Osteoblast (primary cell): ENCODE measurements at places on chromosomes 1 and 21. TPM values are rescaled to one million over a fixed set of nuclear protein-coding genes. Genes with fewer than 3 reads are reported as not detected.

The KPRP gene
- total RNA-seq = not detected in 2 replicates

The GUCA2B gene
- total RNA-seq = not detected in 2 replicates

The FAM151A gene
- not detected in 2 replicates for total RNA-seq

The CRYAA gene
- total RNA-seq = not detected in 2 replicates

The CYP4Z1 gene
- not detected in 2 replicates for total RNA-seq

The CFH gene
- 145 and 164 TPM in 2 replicates for total RNA-seq

The CA14 gene
- total RNA-seq = not detected in 2 replicates

The SMPDL3B gene
- under 0.01 TPM in 1 of 2 replicates, not detected in the other for total RNA-seq

The ST6GALNAC3 gene
- total RNA-seq = under 0.01 TPM in 1 of 2 replicates, not detected in the other

The CD1C gene
- total RNA-seq = not detected in 2 replicates

The HIVEP3 gene
- 1.8 TPM in 2 replicates for total RNA-seq

The DAB1 gene
- total RNA-seq = not detected in 2 replicates

The TEX38 gene
- 0.29 TPM in 1 of 2 replicates, not detected in the other for total RNA-seq

The FAM163A gene
- total RNA-seq = not detected in 2 replicates

The FAM72B gene
- 1.4 and 2.7 TPM in 2 replicates for total RNA-seq

GRCh38 chr1:59159557-59160203 lies 137.2 kb upstream of the FGGY start:
- peaks cover 24% of the 10 kb centered on the region for H3K4me1 ChIP-seq
- H3K4me3 ChIP-seq = no peak overlapping the region
- H3K27ac ChIP-seq = no peak overlapping the region
- DNase-seq = no peak

- H3K36me3 ChIP-seq = no peaks in the 10 kb centered on the region
- peaks cover 13% of the 10 kb centered on the region for H3K4me1 ChIP-seq
- H3K27ac ChIP-seq = no peak overlapping the region
- no peaks in the 10 kb centered on the region for H3K27me3 ChIP-seq
- H3K4me3 ChIP-seq = no peak overlapping the region
Observed at GRCh38 chr1:3167255-3167654, 98.3 kb downstream of the PRDM16 start.

DNA sequence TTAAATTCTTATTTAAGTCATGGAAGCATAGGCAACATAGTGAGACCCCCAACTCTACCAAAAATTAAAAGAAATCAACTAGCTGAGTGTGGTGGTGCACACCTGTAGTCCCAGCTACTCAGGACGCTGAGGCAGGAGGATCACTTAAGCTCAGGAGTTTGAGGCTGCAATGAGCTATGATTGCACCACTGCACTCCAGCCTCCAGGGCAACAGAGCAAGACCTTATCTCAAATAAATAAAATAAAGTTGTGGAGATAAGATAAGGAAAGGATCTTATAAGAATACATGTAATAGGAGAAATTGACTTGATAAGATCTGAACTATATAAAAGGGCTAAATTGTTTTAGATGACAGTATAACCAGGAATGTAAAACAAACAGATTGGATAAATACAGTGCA lies 2.3 kb upstream of the BATF3 start:
- DNase-seq = no peak
- H3K4me3 ChIP-seq = no peak overlapping the region
- H3K27ac ChIP-seq = no peak overlapping the region
- peaks cover 15% of the 10 kb centered on the region for H3K4me1 ChIP-seq
- no peaks in the 10 kb centered on the region for H3K36me3 ChIP-seq
- H3K27me3 ChIP-seq = peaks cover 23% of the 10 kb centered on the region

- no peaks in the 10 kb centered on the region for H3K4me1 ChIP-seq
- H3K36me3 ChIP-seq = no peaks in the 10 kb centered on the region
- DNase-seq = no peak
- no peak overlapping the region for H3K4me3 ChIP-seq
- peaks cover 14% of the 10 kb centered on the region for H3K27me3 ChIP-seq
- H3K27ac ChIP-seq = no peak overlapping the region
Observed at GRCh38 chr1:7019510-7019909, 234.3 kb downstream of the CAMTA1 start.

- no peaks in the 10 kb centered on the region for H3K4me1 ChIP-seq
- no peaks in the 10 kb centered on the region for H3K36me3 ChIP-seq
- H3K27ac ChIP-seq = no peak overlapping the region
- H3K4me3 ChIP-seq = no peak overlapping the region
- no peaks in the 10 kb centered on the region for H3K27me3 ChIP-seq
Observed at GRCh38 chr1:184930645-184931044, 43.7 kb downstream of the NIBAN1 start.

GRCh38 chr1:200279810-200280411 lies 129.9 kb downstream of the ZNF281 start:
- no peaks in the 10 kb centered on the region for H3K36me3 ChIP-seq
- no peaks in the 10 kb centered on the region for H3K27me3 ChIP-seq
- no peak for DNase-seq
- no peak overlapping the region for H3K4me3 ChIP-seq
- H3K4me1 ChIP-seq = peaks cover 4% of the 10 kb centered on the region
- no peak overlapping the region for H3K27ac ChIP-seq

DNA sequence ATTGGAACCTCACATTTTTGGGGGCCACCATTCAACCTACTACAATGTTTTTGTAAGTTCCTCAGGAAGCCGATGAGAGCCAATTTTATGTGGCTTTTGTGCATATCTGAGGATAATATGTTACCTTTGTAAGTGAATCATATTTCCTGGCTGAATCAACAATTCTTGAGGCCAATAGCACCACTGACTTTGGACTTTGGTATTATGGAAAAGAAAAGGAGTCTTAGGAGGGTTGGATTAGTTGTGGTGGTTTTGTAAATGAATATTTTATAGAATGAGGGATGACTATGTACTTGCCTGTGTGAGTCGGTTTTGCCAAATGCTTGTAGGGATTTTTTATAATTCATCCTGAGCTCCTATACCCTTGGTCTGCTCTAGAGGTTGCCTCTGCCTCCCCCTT lies 181.5 kb upstream of the HMGB4 start:
- no peaks in the 10 kb centered on the region for H3K36me3 ChIP-seq
- no peaks in the 10 kb centered on the region for H3K27me3 ChIP-seq
- H3K4me3 ChIP-seq = no peak overlapping the region
- H3K27ac ChIP-seq = no peak overlapping the region
- no peaks in the 10 kb centered on the region for H3K4me1 ChIP-seq

GRCh38 chr1:152356736-152357135 lies 3.1 kb downstream of the FLG2 start:
- H3K36me3 ChIP-seq = no peaks in the 10 kb centered on the region
- DNase-seq = no peak
- H3K4me1 ChIP-seq = no peaks in the 10 kb centered on the region
- H3K27me3 ChIP-seq = no peaks in the 10 kb centered on the region
- no peak overlapping the region for H3K4me3 ChIP-seq

GRCh38 chr21:26391166-26391565 lies 181.9 kb downstream of the CYYR1 start:
- no peak for DNase-seq
- H3K27ac ChIP-seq = no peak overlapping the region
- no peaks in the 10 kb centered on the region for H3K36me3 ChIP-seq
- no peaks in the 10 kb centered on the region for H3K27me3 ChIP-seq
- peaks cover 21% of the 10 kb centered on the region for H3K4me1 ChIP-seq
- no peak overlapping the region for H3K4me3 ChIP-seq

DNA sequence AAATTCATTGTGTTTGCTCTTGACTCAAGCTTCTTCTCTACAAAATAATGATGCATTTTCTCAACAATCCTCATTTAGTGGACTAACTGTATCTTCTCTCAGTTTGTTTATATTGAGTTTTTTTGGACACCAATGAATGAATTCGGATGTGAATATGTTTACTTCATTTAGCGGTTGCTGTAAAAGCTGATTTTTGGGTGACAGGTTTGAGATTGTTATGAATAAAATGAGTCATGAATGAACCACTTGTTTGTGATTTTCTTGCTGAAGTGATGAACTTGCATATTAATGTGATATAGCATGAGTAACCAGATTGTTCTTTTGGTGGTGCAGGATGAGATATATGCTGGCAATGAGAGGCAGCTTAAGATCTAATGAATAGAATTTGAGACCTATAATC lies 3.1 kb downstream of the DNM3 start:
- H3K27me3 ChIP-seq = peaks cover 21% of the 10 kb centered on the region
- H3K27ac ChIP-seq = no peak overlapping the region
- H3K36me3 ChIP-seq = no peaks in the 10 kb centered on the region
- no peak overlapping the region for H3K4me3 ChIP-seq
- DNase-seq = peak; percentile 15

- no peak overlapping the region for H3K27ac ChIP-seq
- H3K27me3 ChIP-seq = peaks cover 11% of the 10 kb centered on the region
Observed at GRCh38 chr1:230759369-230760065, 12.3 kb downstream of the CAPN9 start.

DNA sequence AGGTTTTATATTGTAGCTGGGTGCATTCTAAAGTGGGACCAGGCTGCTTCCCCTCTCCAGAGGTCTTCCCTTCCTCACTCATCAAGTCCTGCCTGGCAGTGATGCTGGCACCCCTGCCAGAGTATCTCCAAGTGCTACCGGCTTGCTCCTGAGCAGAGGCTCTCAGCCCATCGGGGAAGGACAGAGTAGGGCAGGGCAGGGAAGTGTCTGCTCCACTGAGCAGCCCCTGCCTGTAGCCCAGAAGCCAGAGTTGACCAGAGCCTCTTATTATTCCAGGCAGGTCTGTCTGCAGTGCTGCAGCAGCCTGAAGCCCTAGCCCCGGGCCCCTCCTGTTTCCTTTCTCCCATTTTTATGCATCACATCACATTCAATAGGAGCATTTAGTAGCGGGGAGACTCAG lies 51.1 kb downstream of the ATP2B4 start:
- H3K36me3 ChIP-seq = peaks cover 38% of the 10 kb centered on the region
- no peak for DNase-seq
- H3K27me3 ChIP-seq = no peaks in the 10 kb centered on the region

DNA sequence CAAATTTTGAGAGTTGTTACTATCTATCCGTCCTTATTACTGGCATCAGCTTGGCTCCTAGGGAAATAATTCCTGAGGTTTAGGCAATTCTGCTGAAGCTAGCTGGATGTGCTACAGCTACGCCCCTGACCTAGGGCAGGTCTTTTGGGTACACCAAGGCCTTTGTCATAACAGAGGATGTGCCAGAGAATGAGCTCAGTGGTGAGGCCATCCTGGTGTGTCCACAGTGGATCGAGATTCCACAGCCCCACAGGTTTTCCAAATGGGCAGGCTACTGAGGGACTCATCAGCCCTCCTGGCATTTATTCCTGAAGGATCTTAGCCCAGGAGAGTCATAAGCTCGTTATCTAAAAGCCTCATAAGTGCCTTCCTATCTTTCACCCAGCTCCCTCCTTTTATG lies 475.2 kb upstream of the USP24 start:
- no peak overlapping the region for H3K27ac ChIP-seq
- H3K4me1 ChIP-seq = peaks cover 14% of the 10 kb centered on the region
- DNase-seq = no peak
- H3K27me3 ChIP-seq = no peaks in the 10 kb centered on the region
- no peak overlapping the region for H3K4me3 ChIP-seq
- H3K36me3 ChIP-seq = no peaks in the 10 kb centered on the region

GRCh38 chr1:201630582-201630981 lies 91.7 kb downstream of the NAV1 start:
- H3K36me3 ChIP-seq = peaks cover 68% of the 10 kb centered on the region
- H3K27me3 ChIP-seq = no peaks in the 10 kb centered on the region
- no peak overlapping the region for H3K27ac ChIP-seq
- H3K4me3 ChIP-seq = no peak overlapping the region

DNA sequence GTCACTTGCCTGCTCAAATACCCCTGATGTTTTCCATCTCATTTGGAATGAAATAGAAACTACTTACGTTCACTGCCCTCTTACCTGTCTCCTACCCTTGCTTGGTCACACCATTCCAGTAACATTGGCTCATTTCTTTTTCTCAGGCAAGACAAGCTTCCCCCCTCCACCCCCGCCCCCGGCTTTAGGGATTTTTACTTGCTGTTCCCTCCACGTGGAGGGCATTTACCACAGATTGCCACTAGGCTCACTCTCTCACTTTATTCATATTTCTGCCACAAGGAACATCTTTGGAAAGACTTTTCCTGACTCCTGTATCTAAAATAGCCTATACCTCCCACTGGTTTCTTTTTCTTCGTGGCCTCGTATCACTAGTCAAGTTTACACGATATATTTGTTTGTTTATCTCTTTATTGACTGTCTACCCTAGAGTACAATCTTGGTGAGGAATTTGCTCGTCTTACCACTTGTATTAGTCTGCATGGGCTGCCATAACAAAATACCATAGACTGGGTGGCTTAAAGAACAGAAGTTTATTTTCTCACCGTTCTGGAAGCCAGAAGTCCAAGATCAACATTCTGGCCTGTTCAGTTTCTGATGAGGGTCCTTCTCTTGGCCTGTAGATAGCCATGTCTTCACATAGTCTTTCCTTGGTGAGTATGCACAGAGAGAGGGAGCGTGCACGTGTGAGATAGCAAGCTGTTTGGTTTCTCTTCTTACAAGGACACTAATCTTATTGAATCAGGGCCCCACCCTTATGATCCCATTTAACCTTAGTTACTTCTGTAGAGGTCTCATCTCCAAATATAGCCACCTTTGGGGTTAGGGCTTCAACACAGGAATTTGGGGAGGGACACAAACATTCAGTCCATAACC lies 126.2 kb downstream of the NRDC start:
- H3K27me3 ChIP-seq = no peaks in the 10 kb centered on the region
- peaks cover 25% of the 10 kb centered on the region for H3K36me3 ChIP-seq
- peaks cover 13% of the 10 kb centered on the region for H3K4me1 ChIP-seq
- H3K27ac ChIP-seq = no peak overlapping the region
- no peak for DNase-seq
- no peak overlapping the region for H3K4me3 ChIP-seq

- peaks cover 3% of the 10 kb centered on the region for H3K27me3 ChIP-seq
- no peaks in the 10 kb centered on the region for H3K36me3 ChIP-seq
- no peaks in the 10 kb centered on the region for H3K4me1 ChIP-seq
- no peak within 1 kb of the TSS for H3K4me3 ChIP-seq
- H3K27ac ChIP-seq = no peak within 1 kb of the TSS
Observed at GRCh38 chr1:161238039-161238473, at the start of gene NR1I3. Gene NR1I3, minus strand, starts transcription at chr1:161238203. Its CDS starts 1,638 bp downstream, at chr1:161236565.

DNA sequence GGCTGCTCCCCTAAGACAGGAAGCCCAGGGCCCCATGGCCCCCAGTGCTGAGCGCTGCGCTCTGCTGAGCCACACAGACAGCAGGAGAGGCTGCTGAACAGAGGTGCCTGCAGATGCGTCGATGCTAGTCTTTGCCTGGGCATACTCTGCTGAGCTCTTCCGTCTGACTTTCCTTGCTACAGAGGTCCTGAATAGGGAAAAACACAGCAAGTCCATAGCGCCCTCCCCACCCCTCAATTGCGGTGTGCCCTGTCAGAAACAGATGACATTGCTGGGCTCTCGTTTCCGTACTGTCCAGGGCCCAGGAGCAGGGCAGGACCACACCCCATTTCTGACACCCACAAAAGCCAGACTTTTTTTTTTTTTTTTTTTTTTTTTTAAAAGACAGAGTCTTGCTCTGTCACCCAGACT lies 252.5 kb downstream of the SDCCAG8 start:
- no peak overlapping the region for H3K4me3 ChIP-seq
- H3K27ac ChIP-seq = no peak overlapping the region
- peaks cover 5% of the 10 kb centered on the region for H3K4me1 ChIP-seq
- no peaks in the 10 kb centered on the region for H3K27me3 ChIP-seq
- no peak for DNase-seq

GRCh38 chr1:175553280-175553679 lies 190.1 kb downstream of the TNR start:
- H3K4me1 ChIP-seq = no peaks in the 10 kb centered on the region
- H3K27ac ChIP-seq = no peak overlapping the region
- H3K4me3 ChIP-seq = no peak overlapping the region

- no peak overlapping the region for H3K4me3 ChIP-seq
- H3K27ac ChIP-seq = no peak overlapping the region
- DNase-seq = no peak
- H3K27me3 ChIP-seq = no peaks in the 10 kb centered on the region
- H3K36me3 ChIP-seq = no peaks in the 10 kb centered on the region
- H3K4me1 ChIP-seq = no peaks in the 10 kb centered on the region
Observed at GRCh38 chr1:167130829-167131510, 37.1 kb downstream of the STYXL2 start.
